Activated T-helper 9 cell treated with anti-CD3 and anti-CD28 coated beads, Interleukin-2, amount 50 U/mL, for 16 hours (primary cell): ENCODE measurements at places on chromosomes 5 and 9.

DNA sequence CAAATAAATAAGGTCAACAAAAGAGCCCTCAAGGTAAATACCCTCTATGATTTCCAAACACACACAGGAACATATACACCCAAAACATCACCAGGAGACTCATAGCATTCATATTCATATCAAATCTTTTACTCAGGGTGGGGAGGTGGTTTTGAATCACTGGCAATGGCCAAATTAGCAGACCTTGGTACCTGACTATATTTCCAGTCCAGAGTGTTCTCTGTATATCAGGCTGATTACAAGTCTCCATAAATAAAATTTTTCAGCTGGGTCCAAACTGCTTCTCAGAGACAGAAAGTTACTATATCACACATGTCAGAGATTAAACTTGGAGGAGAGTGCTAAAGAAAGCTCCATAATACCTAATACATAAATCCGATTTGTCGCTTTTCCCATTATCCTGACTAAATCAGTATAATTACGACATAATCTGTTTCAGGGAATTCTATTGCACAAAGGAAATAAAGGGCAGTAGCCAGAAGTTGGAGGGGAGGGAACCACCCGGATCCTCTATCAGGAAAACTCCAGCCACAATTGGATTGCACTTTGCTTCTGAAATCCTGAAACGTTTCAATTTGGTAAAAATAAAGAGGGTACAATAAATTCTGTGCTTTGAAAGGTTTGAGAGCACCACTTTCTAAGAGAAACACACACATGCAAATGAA, 7.0 kb upstream of the GOLGA1 start:
- DNase-seq, result no peak

GRCh38 chr5:64978546-64978945, 209.8 kb downstream of the CWC27 start:
- DNase-seq, result no peak

DNA sequence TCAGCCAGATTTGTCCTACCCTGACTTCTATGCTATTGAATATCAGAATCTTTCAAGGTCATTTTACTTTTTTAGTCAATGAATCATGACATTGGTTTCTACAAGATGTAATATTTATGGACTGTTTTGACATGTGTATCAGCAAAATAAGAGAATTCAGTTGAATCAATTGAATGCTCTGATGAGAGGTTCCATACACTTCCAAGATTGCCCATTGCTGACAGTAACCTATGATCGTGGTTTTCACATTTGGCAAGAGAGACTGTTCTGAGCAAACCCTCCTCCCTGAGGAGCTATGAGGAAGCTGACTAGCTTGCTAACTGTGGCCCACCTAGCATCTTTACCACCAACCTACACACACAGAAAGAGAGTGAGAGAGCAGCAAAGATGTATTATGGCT, 56.7 kb upstream of the FST start:
- DNase-seq, result no peak

GRCh38 chr5:151023651-151024050, 3.3 kb downstream of the GPX3 start:
- no peak for DNase-seq

DNA sequence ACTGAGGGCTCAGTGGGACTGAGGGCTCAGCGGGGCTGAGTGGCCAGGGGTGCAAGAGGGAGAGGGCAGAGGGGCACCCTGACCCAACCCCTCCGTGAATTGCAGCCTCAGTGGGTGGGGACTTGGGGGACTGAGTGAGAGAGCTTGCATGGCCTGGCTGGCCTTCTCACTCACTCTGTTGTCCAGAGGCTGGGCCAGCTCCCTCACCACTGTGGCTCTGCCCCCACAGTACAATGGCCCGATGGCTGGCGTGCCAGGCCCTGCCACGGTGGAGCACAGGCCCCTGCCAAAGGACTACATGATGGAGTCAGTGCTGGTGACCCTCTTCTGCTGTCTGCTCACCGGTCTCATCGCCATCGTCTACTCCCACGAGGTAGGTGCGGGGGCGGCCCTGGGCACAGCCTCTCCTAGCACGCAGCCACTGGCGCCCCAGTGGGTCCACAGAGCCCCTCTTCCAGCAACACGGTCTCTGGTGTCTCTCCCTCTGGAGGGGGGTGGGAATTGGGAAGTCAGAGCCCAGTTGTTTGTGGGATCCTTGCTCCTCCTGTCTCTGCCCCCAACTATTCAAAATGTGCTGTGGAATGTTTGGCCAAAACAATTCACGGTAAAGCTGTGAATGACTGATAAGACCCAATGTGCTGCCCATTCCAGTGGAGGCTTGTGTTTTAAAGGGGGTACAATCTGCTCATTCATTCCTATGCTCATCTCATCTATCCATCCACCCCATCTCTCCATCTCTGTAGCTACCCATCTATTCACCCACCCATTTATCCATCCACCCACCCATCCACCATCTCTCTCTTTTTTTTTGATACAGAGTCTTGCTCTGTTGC, 10.7 kb downstream of the PRRT1B start:
- DNase-seq, result no peak

DNA sequence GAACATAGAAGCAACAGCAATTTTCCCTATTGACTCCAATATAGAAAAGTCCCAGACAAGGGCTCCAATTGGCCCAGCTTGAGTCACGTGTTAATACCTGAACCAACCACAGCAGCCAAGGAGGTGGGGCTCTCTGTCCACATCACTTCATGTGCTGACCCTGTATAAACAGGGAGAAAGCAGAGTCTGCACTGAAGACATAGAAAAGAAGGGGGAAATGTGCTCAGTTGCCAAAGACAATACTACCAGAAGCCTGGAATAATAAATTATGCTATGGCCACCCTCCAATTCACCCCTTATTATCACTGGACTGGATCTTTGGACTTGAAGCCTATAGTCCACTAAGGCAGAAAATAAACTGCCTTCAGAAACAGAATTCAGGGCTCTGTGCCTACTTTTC, 275.4 kb downstream of the EPB41L4A start:
- no peak for DNase-seq

- DNase-seq, result no peak
These were observed 3.4 kb upstream of the F12 start for GRCh38 chr5:177412603-177413233.

DNA sequence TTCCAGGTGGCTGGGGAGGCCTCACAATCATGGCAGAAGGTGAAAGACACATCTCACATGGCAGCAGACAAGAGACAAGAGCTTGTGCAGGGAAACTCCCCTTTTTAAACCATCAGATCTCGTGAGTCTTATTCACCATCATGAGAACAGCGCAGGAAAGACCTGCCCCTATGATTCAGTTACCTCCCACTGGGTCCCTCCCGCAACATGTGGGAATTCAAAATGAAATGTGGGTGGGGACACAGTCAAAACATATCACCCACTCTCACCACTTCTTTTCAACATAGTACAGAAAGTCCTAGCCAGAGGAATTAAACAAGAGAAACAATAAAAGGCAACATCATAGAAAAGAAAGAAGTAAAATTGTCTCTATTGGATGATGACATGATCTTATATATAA, 223.4 kb upstream of the SLC24A2 start:
- DNase-seq, result peak; percentile 8

DNA sequence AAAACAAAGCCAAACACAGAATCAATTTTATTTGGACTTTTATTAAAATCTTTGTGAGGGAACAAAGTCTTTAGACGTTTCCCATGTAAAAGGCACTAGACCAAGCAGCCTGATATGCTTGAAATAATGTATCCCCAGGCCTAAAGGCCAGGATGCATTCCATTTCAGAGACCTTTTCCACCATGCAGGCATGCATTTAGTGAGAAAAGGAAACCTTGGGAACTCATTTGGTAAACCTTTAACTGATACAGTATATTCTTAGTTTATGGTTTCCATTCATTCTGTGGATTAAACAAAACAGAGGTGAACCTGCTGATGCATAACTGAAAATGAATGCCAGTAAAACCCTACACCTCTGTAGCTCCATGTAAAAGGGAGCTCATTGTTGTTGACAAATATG, 600.0 kb downstream of the NR2F1-AS1 start:
- DNase-seq, result no peak

DNA sequence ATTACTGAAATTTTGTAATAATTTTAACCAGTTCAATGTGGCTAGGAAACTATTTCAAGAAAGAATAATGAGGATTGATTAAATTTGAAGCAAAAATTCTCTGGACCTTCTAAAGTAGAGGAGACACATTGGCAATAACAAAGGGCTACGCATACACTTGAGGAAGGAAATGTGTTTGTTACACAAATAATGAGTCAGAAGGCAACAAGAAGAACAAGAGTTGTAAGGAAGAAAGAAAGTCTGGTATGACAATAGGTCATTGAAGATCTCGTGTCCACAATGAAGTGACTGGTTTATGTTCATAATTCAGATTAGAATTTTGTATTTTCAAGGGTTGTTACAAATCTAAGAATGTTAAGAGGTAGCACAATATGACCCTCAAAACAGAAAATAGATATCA, 25.8 kb downstream of the ST8SIA4 start:
- no peak for DNase-seq

DNA sequence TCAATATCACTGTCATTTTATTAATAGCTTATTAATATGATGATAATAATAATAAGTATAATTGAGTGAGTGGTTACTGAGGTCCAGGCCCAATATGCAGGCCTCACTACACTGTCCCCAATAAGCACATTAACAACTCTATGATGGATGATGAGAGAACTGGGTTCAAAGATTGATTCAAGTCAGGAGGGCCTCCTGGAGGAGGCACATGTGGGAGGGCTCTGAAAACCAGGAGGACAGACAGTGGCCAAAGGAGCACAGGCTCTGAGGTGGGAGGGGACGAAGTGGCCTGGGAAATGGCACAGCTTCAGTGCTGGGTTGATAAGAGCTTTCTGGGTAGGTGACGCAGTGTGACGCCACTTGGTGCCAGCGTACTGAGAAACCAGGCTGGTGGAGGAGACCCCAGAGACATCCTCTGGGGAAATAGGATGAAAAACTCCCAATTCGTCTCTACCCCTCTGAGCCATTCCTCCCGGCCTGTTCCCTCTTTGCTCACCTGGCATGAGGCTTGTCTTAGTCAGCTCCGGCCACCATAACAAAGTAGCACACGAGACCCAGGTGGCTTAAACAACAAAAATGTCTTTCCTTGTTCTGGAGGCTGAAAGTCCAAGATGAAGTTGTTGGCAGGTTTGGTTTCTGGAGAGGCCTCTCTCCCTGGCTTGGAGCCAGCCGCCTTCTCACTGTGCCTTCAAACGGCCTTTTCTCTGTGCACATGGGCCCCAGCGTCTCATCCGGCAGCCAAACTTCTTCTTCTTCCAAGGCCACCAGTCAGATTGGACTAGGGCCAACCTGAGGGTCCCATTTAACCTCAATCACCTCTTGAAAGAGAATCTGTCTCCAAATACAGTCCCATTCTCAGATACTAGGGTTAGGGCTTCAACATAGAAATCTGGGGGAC, 31.6 kb downstream of the NTNG2 start:
- no peak for DNase-seq

DNA sequence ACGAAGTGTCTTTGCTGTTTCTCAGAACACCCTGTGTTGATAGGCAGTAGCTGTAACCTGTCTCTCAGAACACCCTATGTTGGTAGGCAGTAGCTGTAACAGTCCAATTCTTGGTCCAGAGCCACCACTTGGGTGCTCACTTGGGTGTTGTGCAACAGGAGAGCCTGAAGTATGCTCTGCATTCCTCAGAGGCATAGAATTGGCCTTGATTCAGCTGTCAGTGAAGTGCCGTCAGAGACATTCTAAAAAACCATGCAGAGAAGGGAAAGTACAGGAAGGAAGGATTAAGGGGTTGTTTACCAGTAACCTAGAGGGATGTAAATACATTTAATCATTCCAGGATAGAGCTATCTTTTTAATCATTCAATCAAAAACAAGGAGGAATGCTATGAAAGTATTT, 231.2 kb downstream of the ARRDC3 start:
- DNase-seq, result no peak

GRCh38 chr5:60685700-60686099, 14.3 kb downstream of the DEPDC1B start:
- DNase-seq, result no peak

DNA sequence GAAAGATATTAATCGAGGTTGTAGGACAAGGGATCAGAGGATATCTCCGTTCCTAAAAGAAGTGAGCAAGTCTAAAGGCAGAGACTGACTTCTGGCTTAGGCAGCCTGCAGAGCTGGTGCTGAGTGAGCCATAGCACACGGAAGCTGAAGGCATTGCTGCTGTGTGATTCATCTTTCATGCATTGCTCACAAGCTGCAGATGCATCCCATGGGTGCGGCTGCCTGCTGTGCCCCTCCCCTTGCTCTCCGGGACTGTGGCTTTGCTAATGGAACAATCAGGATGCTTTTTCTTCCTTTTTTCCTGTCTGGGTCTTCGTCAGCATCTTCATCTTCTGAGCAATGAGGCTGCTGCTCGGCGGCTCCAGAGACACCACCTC, 341.4 kb downstream of the DIRAS2 start:
- no peak for DNase-seq

DNA sequence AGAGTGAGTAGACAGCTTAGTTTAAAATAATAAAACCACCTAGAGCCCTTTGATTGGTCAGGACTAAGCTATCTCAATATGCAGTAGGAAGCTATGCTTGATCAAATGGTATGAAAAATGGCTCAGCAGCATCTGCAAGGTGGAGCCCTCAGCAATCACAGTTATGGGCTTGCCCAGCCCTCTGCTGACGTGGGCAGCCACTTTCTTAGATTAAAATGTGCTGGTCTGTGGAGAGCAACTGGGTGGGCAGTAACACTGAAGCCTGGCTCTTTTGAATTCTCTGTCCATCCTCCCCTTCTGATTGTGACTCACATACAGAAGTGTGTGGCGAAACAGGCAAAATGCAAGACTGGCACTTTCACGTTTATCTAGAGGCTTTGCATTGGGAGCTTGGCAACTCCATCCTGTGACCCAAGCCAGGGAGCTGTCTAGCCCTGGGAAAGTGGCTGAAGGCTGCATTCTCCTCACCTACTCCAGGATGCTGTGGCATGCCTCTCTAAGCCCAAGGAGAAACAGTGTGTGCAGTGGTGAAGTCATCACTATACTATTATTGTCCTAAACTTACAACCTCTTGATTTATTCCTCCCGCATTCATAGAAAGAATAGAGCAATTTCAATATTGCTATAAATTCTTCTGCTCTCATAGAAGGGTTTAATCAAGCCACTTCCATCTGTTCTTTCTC, 61.1 kb downstream of the MED10 start:
- no peak for DNase-seq

DNA sequence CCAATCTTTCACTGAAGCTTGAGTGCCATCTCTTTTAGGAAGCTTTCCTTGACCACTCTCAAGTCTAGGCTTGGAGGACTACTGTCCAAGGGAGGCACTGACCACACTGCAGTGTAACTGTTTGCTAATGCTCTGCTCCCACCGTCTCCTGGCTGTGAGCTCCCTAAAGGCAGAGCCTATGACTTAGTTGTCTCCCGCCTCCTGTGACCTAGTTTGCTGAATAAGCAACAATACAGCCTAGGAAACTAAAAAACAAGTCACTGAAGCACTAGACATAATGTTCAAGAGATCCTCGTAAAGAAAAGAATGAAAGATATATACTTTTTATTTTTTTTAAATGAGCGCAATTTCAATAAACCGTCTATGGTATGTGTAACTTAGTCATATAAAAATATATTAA, 31.4 kb downstream of the LIX1 start:
- no peak for DNase-seq

DNA sequence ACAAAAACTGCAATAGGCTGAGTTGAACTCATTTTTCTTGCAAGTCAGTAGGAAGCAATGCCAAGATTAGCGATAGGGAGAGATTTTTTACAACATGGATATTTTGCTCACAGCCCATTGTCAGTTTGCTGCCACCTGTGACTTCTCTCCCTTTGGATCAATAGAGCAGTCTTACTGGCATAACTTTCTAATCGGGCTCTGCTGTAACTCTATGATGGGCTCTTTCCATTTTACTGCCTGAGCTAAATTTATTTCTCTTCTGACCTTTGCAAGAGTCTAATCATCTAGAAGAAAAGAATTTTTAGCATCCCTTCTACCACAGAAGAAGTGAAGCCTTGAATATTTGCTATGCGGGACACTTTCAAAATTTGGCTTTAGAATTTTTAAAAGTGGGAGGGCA, 53.6 kb upstream of the SGCD start:
- no peak for DNase-seq
